ENCODE measurements at places on chromosomes 11 and 22.

GRCh38 chr22:40215266-40215665 lies 37.5 kb downstream of the TNRC6B start:
- peak; percentile 57 for DNase-seq

DNA sequence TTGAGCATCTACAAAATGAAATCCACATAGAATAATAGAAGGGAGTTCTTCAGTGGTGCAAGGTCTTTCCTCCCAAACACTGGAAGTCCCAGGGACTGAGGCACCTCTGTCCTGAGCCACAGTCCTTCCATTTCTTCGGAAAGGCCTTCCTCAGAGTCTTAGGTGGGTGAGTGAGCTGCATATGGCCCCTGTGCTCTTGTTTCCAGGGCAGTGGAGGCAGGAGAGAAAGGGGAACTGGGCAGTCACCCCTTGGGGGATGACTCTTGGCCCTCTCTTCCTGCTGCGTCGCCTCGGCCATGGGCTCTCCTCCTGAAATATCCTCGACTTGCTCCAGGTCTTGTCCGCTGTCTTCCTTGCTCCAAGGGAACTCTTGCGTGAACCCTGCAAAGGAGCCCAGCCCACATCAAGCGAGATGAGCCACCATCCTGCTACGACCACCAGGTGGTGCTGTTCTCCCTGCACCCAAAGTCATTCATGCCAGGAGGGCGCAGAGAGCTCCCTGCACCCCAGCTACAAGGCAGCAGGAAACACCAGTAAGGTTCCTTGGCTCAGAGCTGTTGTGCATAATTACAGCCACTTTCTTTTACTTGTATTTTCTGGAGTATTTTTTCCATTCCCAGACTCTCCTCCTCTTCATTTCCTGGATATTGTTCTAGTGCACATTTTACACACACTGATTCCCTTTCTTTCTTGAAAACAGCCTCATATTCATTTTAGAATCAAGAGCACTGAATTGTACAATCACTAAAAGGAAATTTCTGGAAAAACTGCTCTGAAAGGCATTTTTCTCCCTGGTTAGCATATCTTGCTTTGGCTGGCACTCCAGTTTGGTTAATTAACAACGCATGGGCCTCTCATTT lies 397.8 kb downstream of the OPCML start:
- peak; percentile 4 for DNase-seq

GRCh38 chr11:129625930-129626329 lies 189.7 kb upstream of the TMEM45B start:
- DNase-seq, result peak; percentile 67

DNA sequence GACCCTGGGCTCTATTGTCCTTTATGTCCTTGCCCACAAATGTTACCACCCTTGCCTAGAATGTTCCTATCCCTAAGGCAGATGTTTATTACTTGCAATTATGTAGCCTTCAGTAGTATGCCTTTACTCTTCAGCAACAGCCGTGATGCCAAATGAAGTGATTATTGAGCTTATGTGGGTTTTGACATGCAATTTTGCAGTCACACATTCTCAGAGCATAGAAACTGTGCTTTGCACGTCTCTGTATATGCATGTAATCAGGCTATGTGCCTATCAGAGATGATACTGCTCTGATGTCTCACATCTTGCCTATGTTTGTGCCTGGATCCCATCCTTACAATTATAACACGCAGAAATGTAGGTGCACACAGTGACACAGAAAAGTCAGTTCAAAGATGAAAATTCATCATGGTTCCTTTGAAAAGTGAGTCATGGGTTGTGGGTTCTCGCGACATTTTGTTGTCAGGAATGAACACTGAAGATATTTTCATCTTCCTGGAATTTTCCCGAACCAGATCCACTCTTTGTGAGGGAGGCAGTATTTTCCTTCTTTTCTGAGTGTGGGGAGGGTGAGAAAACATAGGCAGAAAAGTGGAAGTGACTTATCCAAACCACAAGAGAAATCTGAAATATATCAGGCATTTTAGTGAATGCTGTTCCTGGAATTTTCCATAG lies 81.1 kb downstream of the BMAL1 start:
- no peak for DNase-seq

DNA sequence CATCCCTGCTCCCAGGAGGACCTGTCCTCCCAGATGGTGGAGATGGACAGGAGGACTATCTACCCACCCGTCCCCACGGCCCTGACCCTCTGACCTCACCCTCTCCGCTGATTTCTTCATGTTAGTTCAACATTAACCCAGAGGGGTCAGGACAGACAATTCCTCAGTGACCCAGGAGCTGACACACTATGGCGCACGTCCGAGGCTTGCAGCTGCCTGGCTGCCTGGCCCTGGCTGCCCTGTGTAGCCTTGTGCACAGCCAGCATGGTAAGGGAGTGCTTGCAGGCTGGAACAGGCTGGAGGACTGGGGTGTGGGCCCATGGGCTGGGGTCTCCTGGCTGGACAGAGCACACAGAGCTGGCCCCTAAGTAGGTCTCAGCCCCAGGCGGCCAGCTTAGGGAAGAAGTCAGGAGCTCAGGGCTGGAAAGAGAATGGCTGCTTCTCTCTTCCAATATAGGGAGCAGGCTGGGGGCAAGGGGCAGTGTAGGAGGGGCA lies at the start of gene F2:
TSS of gene F2 (plus strand) at position 166 of the 495 bp plus-strand sequence. CDS start at position 189, 23 bp downstream.
- DNase-seq, result no peak

- no peak for DNase-seq
Observed at GRCh38 chr11:120780239-120780638, 243.7 kb upstream of the TBCEL start.

DNA sequence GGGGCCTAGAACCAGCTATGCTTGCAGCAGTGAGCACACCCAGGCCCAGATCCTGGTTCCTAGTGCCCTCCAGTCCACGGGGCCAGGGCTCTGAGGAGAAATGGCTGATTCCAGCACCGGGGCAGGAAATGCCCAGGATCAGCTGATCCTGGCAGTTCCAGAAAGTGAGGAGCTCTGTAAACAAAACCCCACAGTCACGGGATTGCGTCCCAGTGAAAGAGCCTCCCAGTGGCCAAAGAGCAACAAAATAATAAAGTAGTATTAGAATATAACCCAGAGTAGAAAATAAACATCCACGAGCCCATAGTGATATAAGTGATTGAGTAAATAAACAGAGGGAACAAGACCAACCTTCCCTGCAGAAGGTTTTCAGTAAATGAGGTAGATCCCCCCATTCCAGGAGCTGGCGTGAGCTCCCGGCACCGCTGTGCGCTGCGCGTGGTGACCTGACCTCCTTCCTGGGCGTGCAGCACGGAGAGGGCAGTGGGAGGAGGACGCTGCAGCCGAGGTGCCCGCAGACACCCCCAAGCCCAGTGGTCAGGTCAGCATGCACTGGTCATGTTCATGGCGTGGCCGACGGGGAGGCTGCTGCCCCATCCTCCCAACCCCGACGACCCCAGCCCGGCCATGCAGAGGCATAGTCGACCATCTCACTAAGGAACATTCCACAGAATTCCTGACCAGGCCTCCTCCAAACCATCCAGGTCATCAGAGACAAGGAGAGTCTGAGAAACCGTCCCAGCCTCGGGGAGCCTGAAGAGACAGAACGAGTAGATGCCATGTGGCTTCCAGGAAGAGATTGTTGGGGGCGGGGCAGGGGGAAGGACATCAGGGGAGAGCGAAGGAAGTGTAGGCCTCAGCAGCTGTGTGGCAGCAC lies 19.8 kb downstream of the PTDSS2 start:
- peak; percentile 64 for DNase-seq

- no peak for DNase-seq
Observed at GRCh38 chr11:67433536-67434394, 3.7 kb downstream of the PTPRCAP start.

- DNase-seq, result no peak
Observed at GRCh38 chr11:23570828-23571227, 710.6 kb upstream of the CCDC179 start.

DNA sequence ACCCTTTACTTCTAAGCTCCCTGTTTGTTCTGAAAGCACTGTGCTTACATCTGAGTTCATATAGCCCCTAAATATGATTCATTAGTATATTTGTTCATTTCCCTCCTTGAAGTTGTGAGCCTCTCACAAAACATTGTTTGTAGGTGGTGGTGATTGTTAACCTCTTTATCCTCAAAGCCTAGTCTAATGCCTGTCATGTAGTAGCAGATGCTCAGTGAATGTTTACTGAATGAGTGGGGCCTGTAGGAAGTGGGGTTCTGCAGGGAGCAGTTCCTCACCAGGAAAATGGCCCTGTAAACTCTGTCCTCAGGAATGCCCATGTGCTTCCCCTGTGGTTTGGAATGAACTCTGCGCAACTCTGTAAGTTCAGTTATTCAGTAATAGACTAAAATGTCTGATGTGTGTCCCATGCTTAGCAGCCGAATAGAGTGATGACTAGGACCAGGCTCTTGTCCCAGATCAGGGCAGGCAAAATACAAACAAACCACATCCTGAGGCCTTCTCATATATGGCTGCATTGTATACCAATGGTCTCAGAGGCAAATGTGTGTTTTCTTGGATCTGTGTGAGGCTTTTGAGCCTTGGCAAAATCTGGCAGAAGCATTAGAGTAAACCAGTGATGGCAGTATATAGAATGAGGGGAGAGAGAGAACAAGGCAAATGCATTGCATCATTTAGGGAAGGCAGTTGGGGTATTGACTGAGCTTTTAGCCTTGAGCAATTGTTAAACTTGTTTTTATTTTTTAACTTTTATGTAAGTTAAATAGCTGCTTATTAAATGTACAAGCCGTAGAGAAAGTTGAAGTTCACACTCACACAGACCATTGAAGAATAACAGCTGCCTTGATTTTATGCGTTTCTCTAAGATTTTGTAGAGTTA lies 91.4 kb upstream of the BIRC3 start:
- no peak for DNase-seq

DNA sequence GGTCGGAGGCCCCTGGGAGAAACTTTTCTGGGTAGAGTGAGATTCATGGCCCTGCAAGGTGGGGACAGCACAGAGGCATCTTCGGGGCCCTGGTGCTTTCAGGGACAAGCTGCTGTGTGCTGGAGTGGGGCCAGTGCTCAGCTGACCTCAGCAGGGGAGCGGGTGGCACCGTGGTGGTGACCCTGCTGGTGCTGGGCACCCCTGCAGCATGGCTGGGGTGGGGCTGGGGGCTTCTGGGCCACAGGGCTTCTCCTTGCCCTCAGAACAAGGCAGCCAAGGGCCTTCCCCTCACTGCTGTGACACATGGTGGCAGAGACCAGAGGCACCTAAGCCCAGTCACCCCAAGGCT lies 24.9 kb upstream of the GNB1L start:
- no peak for DNase-seq

- DNase-seq, result no peak
Observed at GRCh38 chr11:120209746-120210625, 846 bp upstream of the OAF start.

GRCh38 chr11:24567380-24567779 lies 70.5 kb downstream of the LUZP2 start:
- DNase-seq, result no peak

DNA sequence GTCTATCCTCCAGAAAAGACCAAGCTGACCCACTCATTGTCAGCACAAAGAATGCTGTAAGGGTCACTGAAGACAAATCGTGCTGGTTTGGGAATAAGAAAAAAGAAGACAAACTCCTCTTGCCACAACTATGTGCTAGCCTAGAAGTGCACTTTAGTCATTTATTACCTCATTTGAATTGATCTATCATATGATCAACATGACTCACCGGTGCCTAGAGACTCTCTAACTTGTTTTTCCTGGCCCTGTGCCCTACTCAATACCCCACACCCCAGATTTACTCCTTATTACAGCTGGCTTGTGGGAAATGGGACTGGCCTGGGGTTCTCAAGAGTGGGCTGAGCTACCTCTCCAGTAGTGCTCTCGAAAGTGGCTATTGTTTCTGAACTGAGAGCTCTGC lies 35.9 kb upstream of the HORMAD2 start:
- peak; percentile 25 for DNase-seq

DNA sequence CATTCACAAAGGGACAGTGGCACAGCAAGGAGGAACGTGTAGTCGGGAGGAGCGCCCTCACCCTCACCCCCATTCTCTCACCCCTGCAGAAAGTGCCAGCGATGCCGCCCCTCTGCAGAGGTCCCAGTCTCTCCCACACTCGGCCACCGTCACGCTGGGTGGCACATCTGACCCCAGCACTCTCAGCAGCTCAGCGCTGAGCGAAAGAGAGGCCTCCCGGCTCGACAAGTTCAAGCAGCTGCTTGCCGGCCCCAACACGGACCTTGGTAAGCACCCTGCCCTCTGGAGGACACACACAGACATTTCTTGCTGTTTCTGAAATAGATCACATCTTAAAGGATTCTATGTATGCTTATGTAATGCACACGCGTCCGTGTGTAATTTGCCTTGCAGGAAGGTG lies 34.9 kb downstream of the TBC1D22A start:
- DNase-seq, result no peak

- no peak for DNase-seq
Observed at GRCh38 chr11:86124251-86125233, 55.7 kb upstream of the PICALM start.

DNA sequence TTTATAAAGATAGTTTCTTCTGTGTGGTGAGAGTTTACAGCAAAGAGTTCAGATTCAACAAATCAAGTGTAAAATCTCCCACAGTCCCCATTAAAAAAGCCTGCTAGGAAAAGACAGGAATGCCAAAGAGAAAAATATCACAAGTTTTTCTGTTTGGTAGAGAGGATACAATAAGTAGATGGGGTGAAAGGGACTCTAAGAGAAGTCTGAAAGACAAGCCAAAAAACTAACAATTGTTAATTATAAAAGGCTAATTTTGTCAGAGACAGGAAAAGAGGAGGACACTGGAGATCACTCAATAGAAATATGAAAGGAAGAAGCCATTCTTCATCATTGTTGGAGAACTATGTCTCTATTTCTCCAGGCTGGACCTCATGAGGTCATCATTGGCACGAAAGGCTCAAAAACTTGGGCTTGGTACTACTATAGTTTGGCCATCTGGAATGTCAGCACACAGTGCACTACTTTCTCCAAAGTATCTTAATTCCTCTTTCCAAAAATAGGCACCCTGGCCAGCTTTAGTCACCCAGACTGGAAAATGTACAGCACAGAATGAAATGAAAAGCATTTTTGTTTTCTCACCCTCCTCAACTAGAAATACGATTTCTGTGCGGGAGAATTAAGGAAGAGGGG lies 531 bp upstream of the SOX6 start:
- no peak for DNase-seq

- no peak for DNase-seq
Observed at GRCh38 chr11:36817336-36817965, 219.4 kb upstream of the RAG2 start.

DNA sequence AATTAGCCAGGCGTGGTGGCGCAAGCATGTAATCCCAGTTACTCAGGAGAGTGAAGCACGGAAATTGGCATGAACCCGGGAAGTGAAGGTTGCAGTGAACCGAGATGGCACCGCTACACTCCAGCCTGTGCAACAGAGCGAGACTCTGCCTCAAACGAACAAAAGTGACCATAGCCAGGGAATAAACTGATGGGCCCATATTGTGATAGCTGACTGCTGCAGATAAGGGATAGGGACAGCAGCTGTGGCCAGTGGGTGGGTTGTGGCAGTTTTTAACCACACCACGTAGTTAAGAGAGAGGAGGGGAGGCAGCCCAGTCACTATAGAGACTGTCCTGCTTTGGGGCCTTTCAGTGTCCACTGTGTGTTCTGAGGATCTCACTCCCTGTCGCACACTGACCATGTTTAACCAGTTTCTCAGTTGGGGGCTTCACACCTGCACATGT lies 58.9 kb downstream of the PISD start:
- DNase-seq, result no peak

- DNase-seq, result no peak
Observed at GRCh38 chr22:27723158-27723557, 78.4 kb downstream of the MN1 start.

GRCh38 chr11:69908511-69909220 lies 89.5 kb upstream of the FGF3 start:
- DNase-seq, result no peak

Measured in NCI-H2029 (cell line).